NCI-H524 treated with DMSO at 0.1 percent for 48 hours (cell line): ENCODE measurements at places on chromosomes 1 and 21.

DNA sequence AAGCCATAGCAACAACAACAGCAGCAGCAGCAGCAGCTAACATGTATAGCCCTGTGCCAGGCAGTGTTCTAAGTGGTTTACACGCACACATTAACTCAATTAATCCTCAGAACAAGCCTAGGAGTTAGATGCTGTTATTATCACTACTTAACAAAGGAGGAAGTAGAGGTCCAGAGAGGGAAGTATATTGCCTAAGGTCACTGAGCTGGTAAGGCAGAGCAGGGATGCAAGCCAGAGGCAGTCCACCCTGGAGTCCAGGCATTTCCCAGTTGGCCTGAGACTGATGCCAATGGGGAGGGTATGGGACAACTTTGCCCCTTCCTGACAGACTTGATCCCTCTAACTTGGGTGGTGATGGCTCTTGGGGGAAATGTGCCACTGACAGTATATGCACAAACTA lies 6.8 kb downstream of the CDC14A start:
- no peak for DNase-seq

- DNase-seq: no peak
These were observed 224.5 kb downstream of the KAZN start for GRCh38 chr1:14822996-14823395.

DNA sequence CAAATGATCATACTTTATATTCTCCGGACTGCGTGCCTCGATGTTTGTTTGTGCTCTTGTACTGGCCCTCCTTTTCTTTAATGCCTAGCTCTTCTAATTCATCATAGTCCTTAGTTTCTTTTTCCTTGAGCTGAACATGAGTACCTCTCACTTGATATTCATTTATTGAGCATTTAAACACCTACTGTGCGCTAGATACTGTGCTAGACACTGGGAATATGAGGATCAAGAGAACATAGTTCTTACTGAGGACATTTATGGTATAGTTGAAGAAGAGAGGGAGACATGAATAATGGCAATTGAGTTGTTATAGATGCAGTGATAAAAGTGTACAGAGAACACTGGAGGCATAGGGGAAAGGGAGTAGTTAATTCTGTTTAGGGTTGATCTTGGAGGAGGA lies 22.0 kb downstream of the SUCO start:
- DNase-seq: no peak

DNA sequence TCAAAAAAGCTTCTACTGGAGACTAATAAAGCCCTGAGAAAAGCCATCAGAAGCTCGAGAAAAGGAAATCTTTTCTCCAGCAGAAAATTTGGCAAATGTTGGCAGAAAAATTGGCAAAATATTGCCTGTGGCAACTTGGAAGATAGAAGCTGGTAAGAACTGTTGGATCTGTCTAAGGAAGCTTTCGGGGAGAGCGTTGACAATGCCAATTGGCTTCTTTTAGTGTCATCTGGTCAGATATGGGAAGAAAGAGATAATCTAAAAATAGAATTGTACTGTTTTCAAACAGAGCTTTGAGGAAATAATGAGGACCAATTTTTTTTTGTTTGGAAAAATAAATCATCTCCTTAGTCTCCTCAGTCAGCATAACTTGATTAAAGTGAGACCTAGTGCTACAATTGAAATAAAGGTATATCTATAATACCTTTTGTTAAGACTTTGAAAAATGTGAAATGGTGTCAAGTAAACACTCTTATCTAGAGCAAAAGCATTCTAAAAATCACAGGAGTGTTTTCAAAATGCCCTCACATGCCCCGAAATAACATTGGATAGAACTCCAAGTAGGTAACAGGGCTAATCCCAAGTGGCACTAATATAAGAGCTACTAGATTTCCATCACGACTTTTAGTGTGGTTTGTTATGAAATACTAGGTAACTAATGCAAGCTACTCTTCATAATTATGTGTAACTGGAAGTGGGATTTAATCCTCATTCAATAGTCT lies 882.2 kb upstream of the B3GALT2 start:
- DNase-seq: no peak

DNA sequence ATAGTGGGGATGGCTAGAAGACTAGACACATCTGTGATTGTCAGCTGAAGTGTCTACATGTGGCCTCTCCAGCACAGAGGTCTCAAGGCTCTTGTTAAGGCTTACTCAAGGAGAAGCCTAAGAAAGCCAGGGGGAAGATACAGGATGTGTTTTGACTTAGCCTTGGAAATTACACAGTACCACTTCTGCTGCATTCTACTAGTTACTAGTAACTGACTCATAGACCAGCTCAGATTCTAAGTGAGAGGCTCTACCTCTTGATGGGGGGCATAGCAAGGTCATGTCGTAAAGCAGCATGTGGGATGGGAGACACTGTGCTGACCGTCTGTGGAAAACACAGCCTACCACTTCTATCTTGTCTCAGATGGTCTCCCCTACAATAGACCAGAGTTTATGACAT lies 99.5 kb downstream of the UBE2U start:
- peak; percentile 95 for DNase-seq

DNA sequence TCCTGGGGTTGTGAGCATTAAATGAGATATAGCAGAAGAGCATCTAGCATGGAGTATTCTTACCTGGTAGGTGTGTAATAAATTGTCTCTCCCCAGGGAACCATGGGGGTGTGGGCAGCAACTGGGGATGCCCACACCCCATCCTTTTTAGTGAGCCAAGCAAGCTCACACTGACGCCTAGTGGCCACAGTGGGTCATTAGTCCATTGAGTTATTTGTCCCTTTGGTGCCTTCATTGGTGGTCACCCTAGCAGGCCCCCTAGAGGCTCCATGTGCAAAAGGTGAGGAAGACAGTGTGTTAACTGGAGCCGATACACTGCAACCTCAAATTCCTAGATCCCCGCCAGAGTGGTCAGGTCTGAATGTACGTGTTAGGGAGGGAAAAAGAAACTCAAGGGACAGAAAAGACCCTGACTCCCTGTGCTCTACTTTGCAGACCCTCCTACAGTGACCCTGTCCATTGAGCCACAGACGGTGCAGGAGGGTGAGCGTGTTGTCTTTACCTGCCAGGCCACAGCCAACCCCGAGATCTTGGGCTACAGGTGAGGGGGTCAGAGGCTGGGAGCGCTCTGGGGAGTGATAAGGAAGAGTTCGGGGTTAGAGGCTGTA lies 93.3 kb upstream of the CD1D start:
- no peak for DNase-seq

DNA sequence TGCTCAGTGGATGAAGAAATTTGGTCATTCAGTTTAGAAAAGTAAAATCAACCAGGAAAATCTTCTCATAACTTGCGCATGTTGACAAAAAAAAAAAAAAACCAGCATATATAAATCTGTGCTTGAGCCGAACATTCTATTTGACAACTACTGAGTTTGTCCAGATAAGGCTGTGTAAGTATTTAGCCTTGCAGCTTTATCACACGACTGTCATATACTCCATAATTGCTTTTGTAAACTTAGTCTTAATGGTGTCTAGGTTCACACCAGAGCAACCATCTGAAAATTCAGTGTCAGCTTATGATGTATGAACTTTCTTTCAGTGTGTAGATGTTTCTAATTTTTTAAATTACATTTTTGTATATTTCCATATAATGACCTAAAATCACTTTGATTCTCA lies 1173.8 kb upstream of the TMPRSS15 start:
- DNase-seq: no peak

GRCh38 chr1:16906873-16907272 lies 11.1 kb downstream of the RNU1-2 start:
- DNase-seq: no peak

DNA sequence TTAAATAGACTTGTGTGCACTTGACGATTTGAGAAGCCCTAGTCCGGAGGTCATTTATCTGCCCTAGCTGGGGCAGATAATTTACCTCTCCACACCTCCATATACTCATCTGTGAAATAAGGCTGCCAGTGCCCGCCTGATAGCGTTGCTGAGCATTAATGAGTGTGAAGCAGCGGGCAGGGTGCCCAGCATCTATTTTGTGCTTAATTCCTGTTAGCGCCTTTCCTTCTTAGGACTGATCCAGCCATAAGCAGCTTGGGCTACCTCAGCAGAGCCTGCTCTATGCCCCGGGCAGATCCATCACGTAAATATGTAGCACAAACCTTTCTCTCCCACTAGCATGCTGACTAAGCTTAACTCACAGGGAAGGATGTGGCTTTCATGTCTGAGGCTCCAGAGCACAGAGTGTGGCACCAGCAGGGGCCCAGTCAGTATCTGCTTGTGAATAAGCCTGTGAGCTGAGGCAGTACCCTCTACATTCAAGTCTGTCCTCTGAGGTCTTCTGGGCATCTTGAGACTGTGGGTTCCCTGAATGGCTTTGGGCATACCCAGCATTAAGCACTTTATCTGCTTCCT lies 21.5 kb upstream of the RNF187 start:
- no peak for DNase-seq

GRCh38 chr1:159218649-159219636 lies 14.3 kb downstream of the ACKR1 start:
- no peak for DNase-seq

DNA sequence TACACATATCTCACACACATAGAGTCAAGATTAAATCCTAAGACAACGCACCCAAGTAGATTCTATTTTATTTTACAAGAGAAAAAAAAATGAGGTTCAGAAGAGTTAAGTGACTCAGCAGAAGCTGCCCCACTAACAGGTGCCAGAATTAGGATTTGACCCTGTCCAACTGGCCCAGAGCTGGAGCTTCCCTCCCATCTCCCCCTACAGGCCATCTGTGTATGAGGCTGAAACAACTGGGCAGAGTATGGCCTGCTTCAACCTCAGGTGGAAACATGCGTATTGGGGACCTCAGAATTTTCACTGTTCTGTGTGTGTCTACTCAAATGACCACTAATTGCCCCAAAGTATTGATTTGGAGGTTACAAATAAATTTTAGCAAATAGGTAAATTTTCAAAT lies 29.9 kb downstream of the PSMG1 start:
- no peak for DNase-seq

GRCh38 chr1:160130486-160130885 lies 14.9 kb downstream of the ATP1A2 start:
- no peak for DNase-seq

- no peak for DNase-seq
These were observed 37.5 kb downstream of the SPAG17 start for GRCh38 chr1:118147522-118147921.

DNA sequence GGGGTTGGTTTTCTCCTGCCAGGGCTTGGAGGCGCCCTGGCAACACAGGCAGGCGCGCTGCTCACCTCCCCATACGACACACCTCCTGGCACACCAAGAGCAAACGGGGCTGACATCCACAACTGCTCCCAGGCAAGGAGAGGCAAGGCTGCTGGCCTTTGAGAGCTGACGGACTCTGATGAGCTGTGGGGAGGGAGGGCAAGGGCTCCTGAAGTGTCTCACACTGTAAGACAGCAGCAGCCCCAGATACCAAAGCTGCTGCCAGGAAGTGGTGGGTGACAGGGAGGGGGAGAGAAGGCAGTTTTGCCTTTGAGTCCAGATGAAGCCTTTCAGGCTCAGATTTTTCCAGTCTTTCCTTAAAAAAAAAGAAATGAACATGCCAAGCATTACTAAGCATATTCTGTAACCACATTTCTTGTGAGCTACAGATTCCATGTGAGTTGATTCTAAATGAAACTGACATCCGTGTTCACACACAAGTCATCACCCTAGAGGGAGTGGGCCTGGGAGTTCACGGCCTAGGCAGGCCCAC lies 24.3 kb downstream of the PGBD5 start:
- DNase-seq: no peak

DNA sequence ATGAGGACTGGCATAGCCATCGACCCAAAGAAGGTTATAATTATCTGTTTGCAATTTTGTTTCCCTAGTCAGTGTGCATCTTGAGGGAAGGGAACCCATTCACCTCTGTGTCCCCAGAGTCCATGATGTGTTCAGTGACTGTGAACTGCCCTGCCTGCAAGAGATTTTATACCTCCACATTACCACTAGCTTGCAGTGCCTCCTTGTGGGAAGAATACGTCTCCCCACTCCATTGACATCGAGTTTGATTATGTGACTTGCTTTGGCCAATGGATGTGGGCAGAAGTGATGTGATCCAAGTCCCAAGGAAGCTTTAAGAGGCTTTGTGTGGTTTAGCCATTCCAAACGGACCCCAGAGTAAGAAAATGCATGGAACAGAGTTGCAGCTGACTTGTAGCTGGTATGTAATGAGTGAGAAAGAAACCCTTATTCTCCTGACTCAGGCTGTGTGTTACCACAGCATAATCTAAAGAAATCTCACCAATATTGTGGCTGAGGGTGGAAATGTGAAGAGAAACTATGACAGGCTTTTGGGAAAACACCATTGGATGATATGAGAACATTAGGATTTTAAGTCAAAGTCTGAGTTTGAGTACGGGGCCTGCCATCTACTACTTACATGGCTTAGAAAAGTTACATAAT lies 47.8 kb upstream of the NRDC start:
- DNase-seq: no peak

DNA sequence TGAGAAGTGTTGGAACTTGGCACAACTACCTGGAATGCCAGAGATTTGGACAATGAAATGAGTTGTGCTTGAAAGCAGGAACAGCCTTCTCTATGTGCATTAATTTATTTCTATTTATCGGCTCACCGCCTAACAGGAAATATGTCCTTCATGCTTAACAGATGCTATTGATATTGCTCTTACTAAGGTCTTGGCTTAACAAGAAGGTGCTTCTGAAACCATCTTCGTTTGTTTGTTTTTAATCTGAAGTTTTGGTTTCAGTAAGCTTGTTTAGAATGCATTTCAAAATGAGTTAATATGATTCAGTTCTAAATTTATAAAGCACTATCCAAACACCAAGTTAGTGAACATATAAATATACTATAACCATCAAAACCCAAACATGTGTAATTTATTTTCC lies 898.3 kb upstream of the B3GALT2 start:
- DNase-seq: no peak

DNA sequence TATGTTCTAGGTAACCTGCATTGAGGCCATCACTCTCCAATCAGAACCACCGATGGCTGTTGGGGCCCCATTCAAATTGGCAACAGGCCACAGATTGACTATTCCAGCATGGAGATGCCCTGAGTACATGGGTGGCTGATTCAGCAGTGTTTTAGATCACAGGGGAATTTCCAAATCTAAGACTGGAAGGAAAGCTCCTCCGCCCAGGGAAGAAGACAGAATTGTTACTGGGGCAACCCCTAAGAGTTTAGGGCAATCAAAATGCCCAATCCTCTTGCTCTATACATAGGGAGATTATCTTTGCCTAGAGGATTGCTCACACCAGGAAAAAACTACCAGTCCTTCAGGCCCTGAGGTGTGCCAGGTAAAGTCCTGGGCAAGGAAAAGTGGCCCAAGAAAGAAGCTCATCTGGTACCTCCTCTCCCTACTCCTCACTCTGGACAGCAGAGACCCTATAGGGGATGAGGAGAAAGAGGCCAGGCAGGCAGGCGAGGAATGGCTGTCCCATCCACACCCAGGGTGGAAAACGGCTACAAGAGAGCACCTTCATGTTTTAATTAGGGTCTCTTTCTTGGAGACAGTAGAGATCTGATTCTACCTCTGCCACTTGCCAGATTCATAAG lies 5.8 kb downstream of the S100A8 start:
- no peak for DNase-seq

GRCh38 chr1:189424746-189425331 lies 1052.8 kb downstream of the BRINP3 start:
- no peak for DNase-seq

- DNase-seq: no peak
These were observed 59.3 kb upstream of the ID3 start for GRCh38 chr1:23618586-23619083.
